ENCODE measurements at places on chromosomes 3 and 15. TPM values are rescaled to one million over a fixed set of nuclear protein-coding genes. Genes with fewer than 3 reads are reported as not detected.

EFCAB12 gene
- 0.85 TPM for total RNA-seq

- no peak for DNase-seq
Measured at GRCh38 chr3:134993011-134993410, 198.0 kb downstream of the EPHB1 start.

MYZAP gene
- 143 TPM for total RNA-seq

GRCh38 chr3:65779390-65779789 lies 259.3 kb downstream of the MAGI1 start:
- no peak for DNase-seq

GASK1A gene
- total RNA-seq, result 0.78 TPM

- DNase-seq, result no peak
Measured at GRCh38 chr15:78044407-78045155, 32.9 kb downstream of the TBC1D2B start.

- DNase-seq, result peak; percentile 29
Measured at GRCh38 chr15:70758790-70759462, 4.4 kb downstream of the UACA start.

GSK3B gene
- 28.0 TPM for total RNA-seq

- peak; percentile 61 for DNase-seq
Measured at GRCh38 chr3:49803465-49804140, 542 bp downstream of the INKA1 start.

DNA sequence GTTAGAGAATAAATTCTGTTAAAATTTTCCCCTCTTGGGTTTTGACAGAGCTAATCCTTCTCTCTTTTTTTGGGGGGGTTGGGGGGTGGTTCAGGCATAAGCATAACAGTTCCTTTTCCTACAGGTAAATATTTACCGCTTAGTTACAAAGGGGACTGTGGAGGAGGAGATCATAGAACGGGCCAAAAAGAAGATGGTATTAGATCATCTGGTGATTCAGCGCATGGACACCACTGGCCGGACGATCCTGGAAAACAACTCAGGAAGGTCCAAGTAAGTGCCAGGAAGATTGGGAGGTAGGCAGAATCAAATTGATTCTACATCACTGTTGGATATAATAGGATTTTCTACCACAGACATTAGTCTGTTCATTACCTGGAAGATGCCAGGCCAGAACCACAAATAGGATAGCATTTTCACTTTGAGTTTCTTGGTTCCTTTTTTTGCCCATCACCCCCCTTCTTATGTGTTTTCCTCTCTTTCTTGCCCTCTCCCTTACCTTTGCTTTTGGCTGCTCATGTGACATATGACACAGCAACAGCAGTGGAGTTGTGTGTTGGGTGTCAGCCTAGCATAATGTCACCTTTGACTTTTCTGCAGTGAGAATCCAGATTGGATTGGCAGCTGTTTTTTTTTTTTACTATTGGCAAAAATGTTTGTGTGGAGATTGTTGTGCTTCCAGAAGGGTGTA lies 79.0 kb downstream of the CHD2 start:
- DNase-seq, result no peak

PPM1M gene
- 4.8 TPM for total RNA-seq

GRCh38 chr3:127438951-127439350 lies 151.1 kb upstream of the PRR20G start:
- no peak for DNase-seq

- peak; percentile 82 for DNase-seq
Measured at GRCh38 chr15:59917504-59918157, 86.5 kb upstream of the FOXB1 start.

DNA sequence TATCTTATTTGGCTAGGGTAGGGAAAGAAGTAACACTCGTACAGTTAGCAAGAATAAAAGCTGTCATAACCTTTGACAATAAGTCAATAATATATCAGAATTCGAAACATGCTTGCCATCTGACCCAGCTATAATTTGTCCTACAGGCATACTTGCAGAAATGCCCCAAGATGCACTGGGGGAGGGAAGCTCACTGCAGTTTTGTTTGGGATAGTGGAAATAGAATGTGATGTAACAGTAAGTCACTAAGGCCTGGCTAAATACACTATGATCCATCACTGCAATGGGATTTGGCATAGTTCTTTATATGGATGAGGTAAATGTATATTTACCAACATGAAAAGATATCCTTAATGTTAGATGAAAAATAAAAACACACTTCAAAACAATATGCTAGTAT lies 25.5 kb upstream of the TMOD3 start:
- DNase-seq, result no peak

GRCh38 chr3:136990826-136991225 lies 33.0 kb downstream of the IL20RB start:
- no peak for DNase-seq

LRRC31 gene
- not detected for total RNA-seq

DNA sequence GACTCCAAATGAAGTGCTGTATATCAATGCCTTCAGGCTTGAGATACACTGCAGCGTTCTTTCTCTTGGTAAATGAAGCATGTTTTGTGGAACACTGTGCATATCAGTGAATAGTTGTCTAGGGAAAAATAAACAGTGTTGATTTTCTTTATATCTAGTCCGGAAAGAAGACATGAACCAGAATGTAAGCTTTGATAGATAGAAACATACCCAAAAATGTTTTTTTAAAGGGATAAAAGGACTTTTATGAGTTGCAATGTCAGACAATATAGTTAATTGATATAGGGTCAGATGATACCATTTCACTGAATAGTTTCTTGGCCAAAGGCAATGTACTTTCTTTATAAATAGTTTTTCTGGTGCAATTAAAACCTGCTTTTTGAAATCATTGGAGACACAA lies 1037.8 kb downstream of the OTOL1 start:
- DNase-seq, result no peak

Data from cardiac muscle cell (in vitro differentiated cells and primary cell).